Midbrain (tissue), 1 donor: ENCODE measurements at places on chromosomes 12 and 14.

DNA sequence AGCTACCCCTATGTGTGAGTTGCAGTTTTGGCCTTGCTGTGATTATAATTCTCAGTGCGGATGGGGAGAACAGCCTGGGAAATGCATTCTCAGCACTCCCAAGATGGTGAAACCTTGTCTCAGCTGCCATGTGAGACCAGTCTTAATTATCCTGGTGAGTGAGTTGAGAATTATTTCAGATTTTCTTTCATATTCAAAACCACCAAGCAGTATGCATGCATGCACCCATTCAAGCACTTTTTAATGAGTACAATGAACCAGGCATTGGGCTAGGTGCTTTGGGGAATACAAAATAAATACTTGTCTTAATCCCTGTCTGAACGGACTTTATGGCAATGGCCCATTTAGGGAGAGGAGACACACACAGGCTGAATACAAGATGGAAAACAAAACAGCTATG is 94.7 kb downstream of the PTPN11 start:
- no peak for DNase-seq

DNA sequence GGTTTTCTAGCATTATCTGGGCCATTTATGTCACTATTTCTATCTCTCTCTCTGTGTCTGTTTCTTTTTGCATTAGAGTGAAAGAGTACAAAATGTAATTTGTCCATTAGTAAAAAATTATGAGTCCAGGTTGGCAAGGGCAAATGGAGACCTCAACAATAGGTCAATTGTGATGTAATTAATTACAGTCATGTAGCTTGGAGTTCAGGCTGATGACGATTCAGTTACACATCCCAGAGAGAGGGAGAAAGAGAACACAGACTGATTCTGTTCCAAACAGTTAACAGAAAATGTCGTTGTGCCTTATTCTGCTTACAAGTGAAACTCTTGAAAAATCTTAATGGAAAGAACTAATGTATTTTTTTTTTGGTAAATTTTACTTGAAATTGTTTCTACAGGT is 83.3 kb downstream of the ATXN7L3B start:
- peak; percentile 1 for DNase-seq

DNA sequence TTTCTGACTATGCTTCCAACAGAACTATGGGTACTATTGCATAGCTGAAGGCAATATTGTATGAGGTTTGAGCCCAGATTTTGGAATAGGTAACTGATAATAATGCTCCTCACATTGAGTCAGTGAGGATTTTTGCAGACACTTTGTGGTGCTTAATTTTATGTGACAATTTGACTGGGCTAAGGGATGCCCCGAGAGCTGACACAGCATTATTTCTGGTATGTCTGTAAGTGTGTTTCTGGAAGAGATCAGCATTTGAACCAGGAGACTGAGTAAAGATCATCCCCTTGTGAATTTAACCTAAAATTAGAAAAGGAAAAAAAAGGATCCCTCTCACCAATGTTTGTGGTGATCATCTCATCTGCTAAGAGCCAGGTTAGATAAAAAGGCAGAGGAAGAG is 404.9 kb downstream of the AEBP2 start:
- no peak for DNase-seq

DNA sequence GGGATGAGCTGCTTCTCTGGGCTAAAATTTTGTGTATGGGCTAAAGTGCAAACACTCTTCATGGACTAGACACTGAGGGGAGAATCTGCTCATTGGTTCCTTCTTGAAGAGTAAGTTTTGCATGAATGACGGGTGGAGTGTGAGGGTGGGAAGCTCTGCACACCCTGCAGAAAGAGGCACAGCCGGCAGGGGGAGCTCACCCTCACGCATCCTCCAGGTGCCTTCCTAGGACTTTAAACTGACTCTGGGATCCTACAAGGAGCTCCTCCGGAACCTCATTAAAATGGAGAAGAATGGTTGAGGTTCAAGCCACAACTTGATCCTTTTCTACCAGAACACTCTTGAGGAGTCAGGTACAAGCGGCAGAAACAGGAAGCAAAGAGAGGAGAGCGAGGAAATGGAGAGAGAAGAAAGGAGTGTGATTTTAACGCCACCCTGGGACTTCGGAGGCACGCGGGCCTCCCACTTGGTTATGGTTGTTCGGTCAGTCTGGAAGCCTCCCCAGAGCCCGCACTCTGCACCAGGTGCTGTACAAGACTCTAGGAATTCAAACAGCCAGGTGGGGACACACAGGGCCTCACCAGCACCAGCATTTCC is 87.5 kb downstream of the SETD3 start:
- no peak for DNase-seq

GRCh38 chr12:80802652-80803400 is 86.1 kb downstream of the MYF5 start:
- no peak for DNase-seq

- DNase-seq, result no peak
Measured at GRCh38 chr12:90631591-90632212, 323.3 kb downstream of the CCER1 start.

DNA sequence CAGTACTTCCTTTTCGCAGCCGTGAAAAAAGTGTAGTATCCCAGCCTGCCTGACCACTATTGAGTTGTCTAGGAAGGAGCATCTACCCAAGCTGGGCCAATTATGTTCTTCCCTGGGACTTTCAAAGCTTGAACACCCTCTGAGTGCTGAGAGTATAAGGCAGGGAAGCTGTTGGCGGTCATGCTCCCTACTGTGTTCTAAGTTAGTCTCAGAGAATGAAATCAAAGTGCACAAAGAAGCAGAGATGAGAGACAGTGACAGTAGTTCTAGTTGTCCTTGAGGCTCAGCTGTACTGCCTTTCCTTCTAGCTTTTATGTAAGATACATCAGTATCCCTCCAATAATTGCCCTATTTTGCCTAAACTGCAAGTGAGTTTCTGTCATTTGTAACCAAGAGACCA is 427.1 kb upstream of the SEL1L start:
- no peak for DNase-seq

DNA sequence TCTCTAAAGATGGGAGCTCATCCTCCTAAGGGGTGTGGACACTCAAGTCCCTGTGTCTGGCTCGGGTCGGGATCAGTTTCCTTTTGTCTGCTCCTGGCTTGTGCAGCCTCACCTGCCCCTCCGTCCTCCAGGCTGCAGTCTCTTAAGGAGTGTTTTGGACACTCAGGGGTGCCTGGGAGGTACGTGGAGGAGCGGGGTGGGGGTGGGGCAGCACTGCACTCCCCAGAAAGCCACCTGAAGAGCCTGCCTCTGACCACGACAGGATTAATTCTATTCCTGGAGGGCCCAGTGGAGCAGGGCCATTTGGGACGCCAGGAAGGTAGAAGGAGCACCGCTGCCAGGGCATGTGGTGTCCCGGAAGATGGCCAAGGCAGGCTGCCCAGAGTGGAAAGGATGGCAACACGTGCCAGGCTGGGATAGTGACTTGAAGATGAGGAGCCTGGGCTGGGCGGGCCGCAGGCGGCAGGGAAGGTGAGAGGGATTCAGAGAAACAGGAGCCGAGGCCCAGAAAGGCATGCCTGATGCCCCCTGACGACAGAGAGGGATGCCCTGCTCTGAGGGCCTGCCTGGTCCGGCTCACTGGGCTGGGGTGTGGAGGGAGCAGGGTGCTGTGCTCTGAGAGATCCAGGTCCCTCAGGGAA is 14.8 kb upstream of the LRTM2 start:
- no peak for DNase-seq

- DNase-seq, result no peak
Measured at GRCh38 chr12:81249976-81250375, 172.1 kb downstream of the ACSS3 start.

DNA sequence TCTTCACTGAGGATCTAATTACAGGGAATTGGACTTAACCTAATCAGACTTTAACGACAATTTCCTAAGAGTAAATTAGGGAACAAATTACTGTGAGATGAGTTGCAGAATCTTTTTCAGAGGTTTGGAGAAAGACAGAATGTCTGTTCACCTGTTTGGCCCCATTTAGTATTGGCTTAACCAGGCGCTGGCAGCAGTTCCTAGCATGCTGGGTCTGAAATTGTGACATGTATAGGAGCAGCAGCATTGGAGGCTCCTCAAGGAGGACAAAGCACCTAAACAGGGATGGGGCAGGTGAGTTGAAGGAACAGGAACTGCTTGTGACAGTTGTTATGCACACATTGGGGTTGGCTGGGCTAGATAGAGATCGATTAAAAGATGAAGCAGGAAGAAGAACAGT is 51.0 kb downstream of the KCNMB4 start:
- DNase-seq, result no peak

- no peak for DNase-seq
Measured at GRCh38 chr12:79769860-79770485, 79.2 kb upstream of the PAWR start.

DNA sequence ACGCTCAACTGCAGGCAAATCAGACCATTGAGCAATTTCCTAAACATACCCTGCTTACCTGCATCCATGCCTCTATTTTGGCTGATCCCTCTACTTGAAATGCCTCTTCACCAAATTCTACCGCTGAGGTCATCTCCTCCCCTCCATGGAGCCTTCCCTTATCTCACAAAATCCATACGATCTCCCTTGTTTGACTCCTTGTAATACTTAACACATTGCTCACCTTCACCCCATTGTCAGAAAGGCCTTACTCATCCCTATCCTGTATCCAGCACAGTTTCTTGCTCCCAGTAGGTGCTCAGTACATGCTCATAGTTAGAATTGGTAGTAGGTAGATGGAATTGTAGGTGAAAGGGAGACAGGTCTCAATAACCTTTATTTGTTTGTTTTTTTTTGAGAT is 5.4 kb downstream of the DDN start:
- DNase-seq, result no peak

- no peak for DNase-seq
Measured at GRCh38 chr14:67477926-67478799, 10.4 kb downstream of the TMEM229B start.

- no peak for DNase-seq
Measured at GRCh38 chr14:76584271-76584702, 177.0 kb upstream of the VASH1 start.
